ENCODE measurements at places on chromosomes 1 and 21. TPM values are rescaled to one million over a fixed set of nuclear protein-coding genes. Genes with fewer than 3 reads are reported as not detected.

DNA sequence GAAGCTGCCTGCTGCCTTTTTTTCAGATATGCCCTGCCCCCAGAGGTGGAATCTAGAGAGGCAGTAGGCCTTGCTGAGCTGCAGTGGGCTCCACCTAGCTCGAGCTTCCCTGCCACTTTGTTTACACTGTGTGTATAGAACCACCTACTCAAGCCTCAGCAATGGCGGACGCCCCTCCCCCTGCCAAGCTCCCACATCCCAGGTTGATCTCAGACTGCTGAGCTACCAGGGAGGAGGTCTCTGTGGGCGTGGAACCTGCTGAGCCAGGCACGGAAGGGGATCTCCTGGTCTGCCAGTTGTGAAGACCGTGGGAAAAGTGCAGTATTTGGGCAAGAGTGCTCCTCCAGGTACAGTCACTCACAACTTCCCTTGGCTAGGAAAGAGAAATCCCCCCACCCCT lies 65.1 kb downstream of the MSH4 start:
- no peak for DNase-seq

The C1QB gene
- not detected for total RNA-seq

- no peak for DNase-seq
These were observed 102.8 kb upstream of the COL11A1 start for GRCh38 chr1:103211073-103211472.

The CD5L gene
- total RNA-seq, result not detected

- DNase-seq, result no peak
These were observed 574.2 kb upstream of the ADGRL2 start for GRCh38 chr1:81226603-81226928.

Data from NCI-H460 (cell line).